Activated CD4-positive, alpha-beta T cell treated with anti-CD3 and anti-CD28 coated beads, Interleukin-2, amount 50 U/mL, for 4 hours (primary cell): ENCODE measurements at places on chromosomes 7 and 10.

DNA sequence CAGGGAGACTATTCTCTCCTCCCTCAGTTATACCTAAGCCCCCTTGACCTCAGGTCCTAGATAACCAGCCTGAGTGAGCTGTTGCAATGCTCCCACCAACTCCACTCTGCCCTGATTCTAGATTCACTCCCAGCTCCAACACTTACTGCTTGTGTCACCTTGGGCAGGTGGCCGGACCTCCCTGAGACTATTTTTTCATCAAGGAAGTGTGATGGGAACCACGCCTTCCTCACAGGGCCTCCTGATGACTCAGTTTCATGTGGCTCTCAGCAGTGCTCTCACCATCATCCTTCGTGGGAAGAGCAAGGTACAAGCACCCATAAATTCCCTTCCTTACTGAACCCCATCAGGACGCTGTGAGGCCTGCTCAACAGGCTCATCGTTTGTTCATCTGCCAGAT lies 925.8 kb upstream of the ZNF722 start:
- DNase-seq: no peak

- no peak for DNase-seq
Measured at GRCh38 chr7:81929386-81929785, 159.5 kb upstream of the HGF start.

DNA sequence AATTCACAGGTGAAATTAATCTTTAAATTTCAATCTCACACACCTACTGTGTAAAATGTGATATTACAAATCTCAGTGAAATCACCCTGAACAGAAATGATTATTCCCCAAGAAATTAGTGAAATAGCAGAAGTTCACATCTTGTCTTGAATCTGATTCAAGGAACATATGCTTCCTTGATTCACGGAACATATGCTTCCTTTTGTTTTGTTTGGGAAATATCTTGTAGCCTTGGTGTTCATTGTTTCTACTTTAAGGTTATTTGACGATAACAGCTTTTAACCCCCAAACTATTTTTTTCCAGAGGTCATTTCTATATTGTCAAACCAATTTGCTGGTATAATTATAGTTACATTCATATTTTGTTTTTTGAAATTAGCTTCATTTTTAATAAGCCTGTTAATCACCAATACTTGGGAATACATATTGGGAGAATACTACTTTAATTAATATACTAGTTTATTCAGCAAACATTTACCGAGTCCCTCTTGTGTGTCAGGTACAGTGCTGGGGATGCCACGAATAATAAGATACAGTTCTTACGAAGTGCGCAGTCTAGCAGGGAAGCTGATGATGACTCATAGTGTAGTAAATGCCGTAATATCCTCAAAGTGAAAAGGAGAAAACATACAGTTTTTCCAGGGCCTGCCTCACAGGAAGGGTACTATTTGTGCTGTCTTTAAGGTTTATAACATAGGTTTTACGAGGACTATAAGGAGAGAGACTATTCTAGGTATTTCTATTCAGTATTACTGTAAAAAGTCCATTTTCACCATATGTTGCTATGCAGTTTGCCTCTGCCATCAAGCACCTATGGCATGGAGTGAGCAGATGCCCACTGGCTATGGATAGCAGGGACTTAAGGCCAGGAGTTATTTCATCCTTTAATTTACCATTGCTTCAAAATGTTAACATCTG lies 32.5 kb downstream of the PRKAR2B start:
- no peak for DNase-seq

GRCh38 chr7:107364787-107365186 lies 105.1 kb upstream of the GPR22 start:
- no peak for DNase-seq

- DNase-seq: no peak
Measured at GRCh38 chr10:18214691-18215563, 74.7 kb downstream of the CACNB2 start.

DNA sequence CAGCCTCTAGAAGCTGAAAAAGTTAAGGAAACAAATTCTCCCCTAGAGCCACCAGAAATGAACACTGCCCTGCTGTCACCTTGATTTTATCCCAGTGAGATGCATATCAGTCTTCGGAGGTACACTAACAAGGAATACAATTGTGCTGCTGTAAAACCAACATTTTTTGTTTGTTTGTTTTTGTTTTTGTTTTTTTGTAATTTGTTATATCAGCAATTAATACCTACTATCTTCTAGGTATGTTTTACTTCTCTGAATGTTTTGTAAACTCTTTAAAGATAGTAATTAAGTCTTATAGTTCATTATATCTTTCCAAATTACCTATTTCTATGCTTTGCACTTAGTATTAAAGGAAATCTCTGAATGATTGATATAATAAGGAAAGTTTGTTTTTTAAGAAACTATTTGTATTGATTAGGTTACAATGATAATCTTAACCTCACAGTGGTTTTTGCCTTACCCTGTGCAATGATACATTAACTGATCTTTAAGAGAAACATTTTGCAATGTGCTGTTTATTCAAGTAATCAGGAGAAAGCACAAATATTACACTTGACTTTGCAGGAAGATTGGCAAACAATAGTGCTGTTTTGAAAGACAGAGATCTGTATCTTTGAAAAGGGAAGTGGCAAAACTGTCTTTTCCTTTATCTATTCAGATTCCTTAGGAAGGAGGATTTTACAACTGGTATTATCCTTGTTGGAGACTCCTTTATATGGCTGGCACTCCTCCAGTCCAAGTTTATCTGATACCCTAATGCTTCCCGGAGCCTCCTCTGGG lies 11.3 kb upstream of the HGF start:
- DNase-seq: no peak

- DNase-seq: no peak
Measured at GRCh38 chr10:111249925-111250324, 173.1 kb downstream of the ADRA2A start.

DNA sequence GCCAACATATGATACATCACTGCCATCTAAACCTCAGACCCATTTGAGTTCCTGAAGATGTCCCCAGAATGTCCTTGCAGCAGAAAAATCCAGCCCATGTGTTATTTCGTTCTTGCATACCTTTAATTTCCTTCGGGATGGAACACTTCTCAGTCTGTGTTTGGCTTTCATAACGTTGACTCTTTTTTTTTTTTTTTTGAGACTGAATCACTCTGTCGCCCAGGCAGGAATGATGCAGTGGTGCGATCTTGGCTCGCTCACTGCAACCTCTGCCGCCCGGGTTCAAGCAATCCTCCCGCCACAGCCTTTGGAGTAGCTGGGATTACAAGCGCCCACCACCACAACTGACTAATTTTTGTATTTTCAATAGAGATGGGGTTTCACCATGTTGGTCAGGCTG lies 148.8 kb upstream of the TNRC18 start:
- DNase-seq: no peak

GRCh38 chr10:101670635-101671034 lies 24.3 kb downstream of the FBXW4 start:
- no peak for DNase-seq

DNA sequence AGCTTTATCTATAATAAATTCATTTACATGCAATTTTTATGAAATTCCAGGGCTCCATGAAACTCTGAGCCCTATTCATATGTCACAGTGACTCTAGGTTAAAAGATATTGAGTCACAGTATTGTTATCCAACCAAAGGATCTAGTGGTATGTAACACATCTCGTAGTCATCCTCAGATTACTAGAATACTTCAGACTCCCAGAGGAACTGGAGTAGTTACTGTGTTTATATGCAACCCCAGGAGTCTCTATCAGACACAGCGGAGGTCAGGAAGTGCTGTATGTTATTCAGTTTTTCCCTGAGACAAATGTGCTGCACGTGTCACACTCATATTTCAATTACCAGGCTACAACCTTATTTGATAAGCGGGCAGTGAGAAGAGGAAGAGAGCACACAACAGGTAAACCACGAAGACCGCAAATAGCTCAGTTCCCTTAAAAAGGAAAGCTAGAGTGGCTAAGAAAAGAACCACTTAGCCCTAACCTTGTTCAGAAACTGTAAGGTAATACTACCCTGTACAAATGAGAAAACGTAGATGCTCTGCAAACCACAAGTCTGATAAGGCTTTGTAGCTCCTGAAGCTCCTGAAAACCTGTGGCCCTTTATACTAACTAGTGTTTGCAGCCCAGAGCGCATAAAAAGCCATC lies 114.0 kb upstream of the CNTNAP2 start:
- no peak for DNase-seq

- no peak for DNase-seq
Measured at GRCh38 chr7:81111358-81111757, 192.5 kb upstream of the SEMA3C start.

DNA sequence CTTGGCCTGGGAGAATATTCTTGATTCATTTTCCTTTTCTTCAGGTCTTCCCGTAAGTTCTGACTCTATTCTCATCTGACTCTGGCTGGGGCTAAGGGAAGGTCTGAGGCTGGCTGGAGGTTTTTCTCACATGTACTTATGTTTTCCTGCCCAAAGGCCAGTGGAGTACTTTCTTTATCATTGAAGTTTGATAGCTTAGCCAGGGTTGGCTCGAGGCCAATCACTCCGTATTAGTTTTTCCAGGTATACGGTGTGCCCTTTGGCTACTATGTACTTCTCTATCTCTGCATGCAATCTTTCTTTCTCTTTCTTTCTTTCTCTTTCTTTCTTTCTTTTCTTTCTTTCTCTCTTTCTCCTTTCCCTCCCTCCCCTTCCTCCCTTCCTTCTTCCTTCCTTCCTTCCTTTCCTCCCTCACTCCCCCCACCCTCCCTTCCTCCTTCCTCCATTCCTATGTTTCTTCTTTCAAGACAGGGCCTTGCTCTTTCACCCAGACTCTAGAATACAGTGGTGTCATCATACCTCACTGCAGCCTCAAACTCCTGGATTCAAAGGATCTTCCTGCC lies 26.8 kb upstream of the VKORC1L1 start:
- DNase-seq: no peak

DNA sequence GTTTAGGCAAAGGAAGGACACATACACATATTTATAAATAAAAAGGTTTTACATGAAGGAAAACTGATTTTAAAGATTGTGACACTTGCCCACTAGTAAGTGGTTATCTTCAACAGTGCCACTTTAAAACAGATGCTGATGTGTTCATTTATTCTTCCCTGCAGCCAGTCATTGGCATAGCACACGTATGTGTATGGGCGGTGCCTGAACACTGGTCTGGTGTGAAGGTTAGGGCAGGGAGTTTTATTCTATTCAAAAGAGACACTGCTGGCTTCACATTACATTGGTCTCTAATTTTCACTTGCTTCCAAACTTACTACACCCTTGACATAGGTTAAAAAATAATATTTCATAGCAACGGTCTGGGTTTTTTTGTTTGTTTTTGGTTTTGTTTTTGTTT lies 57.9 kb downstream of the NOD1 start:
- DNase-seq: no peak

DNA sequence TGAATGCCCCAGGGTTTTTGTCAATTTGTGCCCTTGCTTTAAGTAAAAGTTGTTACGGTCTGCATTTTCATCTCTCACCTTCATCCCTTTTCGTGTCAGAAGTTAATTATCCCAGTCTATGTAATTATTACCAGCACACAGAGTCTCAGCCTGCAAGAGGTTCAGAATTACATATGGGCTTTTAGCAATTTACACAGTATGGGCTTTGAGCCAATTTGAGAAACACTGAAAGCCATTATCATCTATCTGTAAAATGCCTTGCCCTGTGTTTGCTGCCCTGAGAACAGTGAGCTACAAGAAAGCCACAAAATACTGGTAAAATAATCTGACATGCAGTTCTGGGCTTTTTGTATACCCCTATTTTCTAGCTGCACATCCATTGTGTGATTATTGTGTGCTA lies 125.6 kb upstream of the STEAP4 start:
- DNase-seq: no peak

DNA sequence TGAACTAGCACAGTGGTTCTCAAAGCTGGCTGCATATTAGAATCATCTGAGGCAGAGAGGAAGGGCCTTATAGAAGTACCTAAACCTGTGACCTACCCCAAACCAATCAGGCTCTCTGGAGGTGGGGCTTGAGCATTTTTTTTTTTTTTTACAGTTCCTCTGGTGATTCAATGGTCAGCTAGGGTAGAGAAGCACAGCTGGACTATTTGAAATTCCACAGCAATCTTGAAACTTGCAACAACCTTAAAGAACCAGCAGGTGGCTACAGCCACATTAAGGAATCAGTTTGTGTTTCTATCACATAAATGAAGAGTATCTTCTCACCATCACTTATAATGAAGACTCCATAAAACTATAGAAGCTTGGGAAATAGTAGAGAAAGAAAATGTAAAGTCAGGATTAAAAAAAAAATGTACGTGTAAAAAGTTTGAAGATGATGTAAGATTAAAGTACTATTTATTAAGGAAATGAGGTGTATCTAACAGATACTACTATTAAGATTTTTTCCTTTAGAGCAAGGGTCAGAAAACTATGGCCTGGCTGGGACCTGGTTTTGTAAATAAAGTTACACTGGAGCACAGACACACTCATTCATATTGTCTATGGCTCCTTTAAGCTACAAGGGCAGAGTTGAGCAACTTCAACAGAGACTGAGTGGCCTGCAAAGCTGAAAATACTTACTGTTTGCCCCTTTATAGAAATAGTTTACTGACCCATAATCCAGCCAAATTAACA lies 3.8 kb downstream of the RTKN2 start:
- DNase-seq: no peak

DNA sequence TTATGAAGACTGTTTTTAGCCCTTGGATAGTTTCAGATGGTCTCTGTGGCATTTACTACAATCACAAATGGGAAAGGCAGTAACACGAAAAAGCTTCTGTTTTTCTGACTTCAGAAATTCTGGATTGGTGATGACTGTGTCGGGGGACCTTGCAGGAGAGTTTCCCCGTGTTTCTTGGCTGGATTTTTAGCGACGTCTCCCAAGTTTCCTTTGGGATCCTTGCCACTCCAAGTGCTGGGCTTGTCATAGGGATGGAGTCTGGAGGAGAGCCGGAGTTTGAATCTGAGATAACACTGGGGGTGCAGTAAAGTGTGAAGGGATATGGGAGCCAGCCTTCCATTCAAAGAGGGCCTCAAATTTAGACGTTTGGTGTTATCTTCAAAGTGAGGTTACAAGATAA lies 179.0 kb downstream of the SNX10 start:
- DNase-seq: no peak

- no peak for DNase-seq
Measured at GRCh38 chr7:73727952-73728351, 8.5 kb upstream of the STX1A start.

DNA sequence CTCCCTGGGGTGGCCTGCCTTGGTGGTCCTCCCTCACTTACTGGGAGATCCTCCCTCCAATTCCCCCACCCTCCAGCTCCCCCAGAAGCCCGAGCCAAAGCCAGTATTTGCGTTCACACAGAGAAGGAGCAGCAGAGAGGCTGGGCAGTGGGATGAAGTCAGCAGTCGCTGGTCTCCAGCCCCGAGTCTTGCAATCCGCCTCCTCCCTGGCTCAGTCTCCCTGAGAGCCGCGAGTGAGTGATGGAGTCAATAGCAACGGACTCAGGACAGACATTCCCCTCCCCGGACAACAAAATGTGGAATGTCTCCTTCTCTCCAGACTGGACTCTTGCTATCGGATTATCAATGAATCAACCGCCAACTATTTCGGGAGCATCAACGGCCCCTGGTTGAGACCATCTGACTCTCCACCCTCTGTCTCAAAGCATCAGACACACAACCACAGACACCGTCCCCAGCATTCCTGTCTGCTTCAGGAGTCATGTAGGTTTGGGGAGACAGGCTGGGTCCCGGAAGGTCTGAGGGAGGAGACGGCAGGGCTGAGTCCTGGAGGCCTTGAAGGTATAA lies 178.4 kb downstream of the SH3PXD2A start:
- DNase-seq: no peak
